ENCODE measurements at places on chromosomes 2 and 18. TPM values are rescaled to one million over a fixed set of nuclear protein-coding genes. Genes with fewer than 3 reads are reported as not detected.

Gene ELAC1
- 7.9 TPM for total RNA-seq

Gene LRRTM4
- 0.42 TPM for total RNA-seq

Gene ARHGEF4
- 51.5 TPM for total RNA-seq

Gene C1QL2
- not detected for total RNA-seq

Gene ESPNL
- 0.83 TPM for total RNA-seq

Gene UBE2E3
- total RNA-seq, result 38.9 TPM

Gene AAK1
- 47.2 TPM for total RNA-seq

Gene PAX8
- 0.58 TPM for total RNA-seq

Gene OTOF
- total RNA-seq, result 1.5 TPM

Gene MC2R
- total RNA-seq, result not detected

Gene RNF152
- 14.3 TPM for total RNA-seq

Gene CACNB4
- total RNA-seq, result 2.5 TPM

Gene HOXD11
- not detected for total RNA-seq

- peak; percentile 96 for DNase-seq
Measured at GRCh38 chr18:80009661-80010550, 21.5 kb upstream of the TXNL4A start.

GRCh38 chr2:207674826-207675225 lies 36.6 kb upstream of the CCNYL1 start:
- no peak for DNase-seq

GRCh38 chr2:43853141-43854081 lies 14.6 kb downstream of the ABCG8 start:
- no peak for DNase-seq

- no peak for DNase-seq
Measured at GRCh38 chr2:40540026-40540425, 88.1 kb upstream of the SLC8A1 start.

DNA sequence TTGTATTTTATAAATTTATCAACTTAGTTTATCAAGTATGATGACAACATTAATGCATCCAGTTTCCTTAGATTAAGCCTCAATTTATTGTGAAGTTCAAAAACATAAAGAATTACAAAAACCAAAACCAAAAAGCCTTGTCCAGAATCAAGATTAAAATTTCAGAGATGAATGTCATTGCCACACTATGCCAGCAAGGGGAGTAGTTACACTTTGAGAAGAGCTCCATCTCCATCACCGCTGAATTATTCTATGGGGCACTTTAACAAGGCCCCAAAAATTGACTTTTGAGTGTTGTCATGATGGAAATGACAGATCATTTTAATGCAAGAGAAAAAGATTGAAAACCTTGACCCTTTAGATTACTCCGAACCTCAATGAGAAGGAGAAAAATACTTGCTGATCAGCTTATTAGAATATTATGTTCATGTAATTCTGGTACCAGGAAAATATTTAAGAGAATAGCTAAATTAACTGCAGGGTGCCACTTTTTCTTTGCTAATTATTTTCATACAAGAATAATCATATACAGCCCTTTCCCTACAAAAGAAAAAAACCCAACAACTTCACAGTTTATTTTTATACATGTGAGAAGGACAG lies 152.5 kb upstream of the AQP4 start:
- DNase-seq, result no peak

DNA sequence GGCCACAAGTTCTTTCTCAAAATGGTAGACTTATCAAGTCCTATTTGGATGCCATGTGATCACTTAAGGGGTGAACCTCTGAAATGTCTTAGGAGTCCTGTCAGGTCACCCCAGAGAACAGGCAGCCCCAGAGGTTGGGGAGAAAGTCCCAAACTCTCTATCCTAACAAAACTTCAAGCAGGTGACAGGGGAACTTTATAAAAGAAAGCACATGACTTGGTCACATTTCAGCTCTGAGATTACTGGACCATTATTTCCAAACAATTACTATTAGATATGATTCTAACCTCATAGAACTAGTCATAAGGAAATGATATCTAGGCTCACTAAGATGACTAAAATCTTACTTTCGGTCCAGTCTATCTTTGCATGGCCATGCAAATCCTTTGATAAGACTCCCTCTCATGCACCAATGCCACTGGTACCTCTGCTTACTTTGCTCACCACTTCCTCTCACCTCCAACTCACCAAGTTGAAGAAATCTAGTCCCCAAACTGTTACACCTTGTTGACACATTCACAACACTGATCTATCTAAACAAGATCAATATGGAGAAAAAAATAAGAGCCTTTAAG lies 107.0 kb downstream of the GALNT14 start:
- no peak for DNase-seq

GRCh38 chr2:71801969-71802368 lies 345.7 kb downstream of the CYP26B1 start:
- no peak for DNase-seq

GRCh38 chr2:45651415-45652089 lies at the start of gene PRKCE:
PRKCE (plus strand) TSS chr2:45651675.
- peak; percentile 96 for DNase-seq

GRCh38 chr18:31386741-31387140 lies 10.2 kb downstream of the DSG4 start:
- DNase-seq, result no peak

DNA sequence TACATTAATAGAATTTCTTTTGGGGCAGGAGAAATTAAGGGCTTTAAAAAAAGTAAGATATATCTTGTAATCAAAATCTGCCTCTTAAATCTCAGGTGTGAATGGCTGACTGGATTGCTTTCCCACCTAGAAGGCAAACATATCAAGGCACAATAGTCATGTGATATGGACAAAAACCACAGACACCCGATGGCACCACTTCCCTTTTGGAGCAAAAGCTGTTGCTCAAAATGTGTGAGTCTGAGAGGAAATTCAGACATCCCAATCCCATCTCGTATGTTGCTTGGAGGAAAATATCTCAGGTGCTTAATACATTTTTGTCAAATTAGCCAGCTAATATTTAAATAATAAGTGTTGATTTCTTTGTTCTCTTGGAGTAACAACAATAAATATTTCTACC lies 120.7 kb downstream of the KCNF1 start:
- no peak for DNase-seq

- DNase-seq, result no peak
Measured at GRCh38 chr18:41905786-41906527, 49.1 kb upstream of the PIK3C3 start.

- no peak for DNase-seq
Measured at GRCh38 chr2:153005071-153005730, 286.8 kb downstream of the ARL6IP6 start.

GRCh38 chr2:179096090-179096489 lies 46.2 kb upstream of the CCDC141 start:
- DNase-seq, result no peak

- no peak for DNase-seq
Measured at GRCh38 chr2:88307817-88308216, 137.7 kb downstream of the THNSL2 start.

GRCh38 chr18:8767340-8767739 lies 62.0 kb downstream of the MTCL1 start:
- DNase-seq, result no peak

DNA sequence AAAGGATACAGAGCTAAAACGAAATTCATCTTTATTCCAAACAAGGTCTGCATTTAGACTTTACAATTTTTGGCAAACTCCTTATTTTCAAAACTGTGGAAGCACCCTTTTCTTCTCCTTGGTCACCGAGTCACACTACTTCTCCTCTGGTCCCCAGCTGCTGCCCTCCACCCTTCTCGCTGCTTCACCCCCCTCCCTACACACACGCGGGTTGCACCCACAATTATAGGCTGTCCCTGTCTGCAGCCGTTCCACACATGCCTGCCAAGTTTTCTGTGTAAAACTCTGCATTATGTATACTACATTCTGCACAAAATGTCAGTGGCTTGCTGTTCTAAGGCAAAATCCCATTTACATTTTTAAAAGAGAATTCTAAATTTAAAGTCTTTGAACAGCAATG lies 63.5 kb downstream of the PTPN2 start:
- no peak for DNase-seq
